ENCODE measurements at places on chromosomes 7 and 10. TPM values are rescaled to one million over a fixed set of nuclear protein-coding genes. Genes with fewer than 3 reads are reported as not detected.

CYP2W1 gene
- not detected for polyA plus RNA-seq

CFAP43 gene
- polyA plus RNA-seq = 1.8 TPM

CPSF4 gene
- polyA plus RNA-seq = 1.7 TPM

SBDS gene
- polyA plus RNA-seq = 170 TPM

VAX1 gene
- polyA plus RNA-seq = not detected

TMEM26 gene
- polyA plus RNA-seq = not detected

IDI2 gene
- polyA plus RNA-seq = not detected

SHOC2 gene
- 102 TPM for polyA plus RNA-seq

ITGA8 gene
- not detected for polyA plus RNA-seq

KEL gene
- not detected for polyA plus RNA-seq
